ENCODE measurements at places on chromosomes 3 and 15.

GRCh38 chr3:14689247-14689980, 14.5 kb downstream of the C3orf20 start:
- DNase-seq: no peak

- peak; percentile 43 for DNase-seq
Observed at GRCh38 chr15:64842096-64842939, 603 bp downstream of the PLEKHO2 start.

- DNase-seq: no peak
Observed at GRCh38 chr3:58494107-58494506, 2.2 kb downstream of the KCTD6 start.

- no peak for DNase-seq
Observed at GRCh38 chr3:168524129-168524528, 428.4 kb upstream of the GOLIM4 start.

- DNase-seq: peak; percentile 83
Observed at GRCh38 chr3:25895443-25895842, 105.6 kb downstream of the OXSM start.

GRCh38 chr3:34947834-34948233, 691.5 kb upstream of the ARPP21 start:
- peak; percentile 94 for DNase-seq

DNA sequence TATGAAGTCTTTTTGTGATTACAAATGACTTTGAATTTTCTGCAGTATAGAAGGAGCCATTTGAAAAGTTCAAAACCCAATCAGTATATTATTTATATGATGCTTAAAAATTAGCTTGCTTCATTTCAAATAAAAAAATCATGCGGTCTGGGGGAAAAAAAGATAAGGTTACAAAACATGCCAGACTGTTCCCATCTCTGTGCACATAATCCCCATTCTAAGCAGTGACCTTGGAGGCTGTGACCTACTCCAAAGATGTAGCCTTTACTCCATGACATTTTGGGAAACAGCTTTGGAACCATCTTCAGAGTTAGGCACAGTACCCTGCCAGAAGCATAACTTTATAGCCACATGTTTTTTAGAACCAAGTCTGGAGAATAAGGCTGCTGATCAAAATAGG, 447.7 kb upstream of the WNT5A start:
- no peak for DNase-seq

GRCh38 chr3:190375671-190376070, 12.3 kb upstream of the CLDN16 start:
- no peak for DNase-seq

GRCh38 chr15:45149060-45149459, 19.3 kb downstream of the DUOX1 start:
- no peak for DNase-seq

DNA sequence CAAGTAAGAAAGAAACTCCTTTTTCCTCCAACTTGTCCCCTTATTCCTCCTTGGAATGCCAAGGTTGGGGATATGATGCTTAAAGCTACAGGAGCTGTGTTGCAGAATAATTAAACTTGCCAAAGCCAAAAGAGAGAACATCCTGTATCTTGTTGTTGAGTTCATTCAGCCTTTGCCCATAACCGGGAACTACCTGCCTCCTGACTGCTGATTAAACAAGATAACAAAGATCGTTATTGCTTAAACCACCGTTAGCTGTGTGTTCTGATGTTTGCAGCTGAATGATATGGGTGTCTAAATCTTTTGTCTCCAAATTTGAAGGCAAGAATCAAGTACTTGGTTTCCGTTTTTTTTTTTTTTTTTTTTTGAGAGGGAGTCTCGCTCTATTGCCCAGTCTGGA, 61.5 kb downstream of the DPPA2 start:
- no peak for DNase-seq

DNA sequence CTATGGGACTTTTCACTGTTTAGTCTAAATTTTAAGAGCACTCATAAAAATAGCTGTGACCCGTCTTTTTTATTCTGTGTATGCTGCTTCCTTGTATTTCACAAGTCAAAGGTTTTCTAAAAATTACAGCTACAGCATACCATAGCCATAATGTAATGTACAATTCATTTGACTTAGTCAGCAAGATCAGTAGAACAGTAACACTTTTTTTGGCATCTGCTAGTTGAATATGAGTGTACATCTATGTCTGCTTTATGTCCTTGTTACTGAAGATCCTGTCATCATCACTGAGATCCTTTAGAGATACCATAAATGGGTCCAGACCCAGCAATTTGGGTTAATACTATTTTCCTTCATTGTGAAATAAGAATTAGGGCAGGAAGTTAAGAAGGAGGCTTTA, 42.2 kb downstream of the CMSS1 start:
- DNase-seq: peak; percentile 99

- DNase-seq: peak; percentile 69
Observed at GRCh38 chr15:69474291-69474690, 21.7 kb downstream of the RPLP1 start.

DNA sequence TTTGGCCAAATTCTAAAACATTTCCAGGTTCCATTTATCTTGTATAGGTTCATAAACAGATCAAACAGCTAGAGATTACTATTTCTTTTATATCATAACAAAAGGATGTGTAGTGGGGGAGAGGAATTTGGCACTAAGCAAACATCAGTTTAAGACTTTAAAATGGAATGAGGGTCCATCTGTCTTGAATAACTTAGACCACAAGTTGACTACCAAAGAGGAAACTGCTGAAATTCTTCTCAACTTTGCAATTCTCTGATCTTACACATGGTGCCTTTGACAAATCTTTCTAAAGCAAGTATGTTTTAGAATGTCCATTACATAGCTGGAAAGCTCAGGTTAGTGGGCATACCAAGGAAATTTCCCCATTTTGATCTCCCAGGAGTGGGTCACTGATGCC, 140.5 kb upstream of the ADAMTS9 start:
- peak; percentile 60 for DNase-seq

GRCh38 chr15:75759416-75760130, 46.9 kb upstream of the CSPG4 start:
- DNase-seq: peak; percentile 6

DNA sequence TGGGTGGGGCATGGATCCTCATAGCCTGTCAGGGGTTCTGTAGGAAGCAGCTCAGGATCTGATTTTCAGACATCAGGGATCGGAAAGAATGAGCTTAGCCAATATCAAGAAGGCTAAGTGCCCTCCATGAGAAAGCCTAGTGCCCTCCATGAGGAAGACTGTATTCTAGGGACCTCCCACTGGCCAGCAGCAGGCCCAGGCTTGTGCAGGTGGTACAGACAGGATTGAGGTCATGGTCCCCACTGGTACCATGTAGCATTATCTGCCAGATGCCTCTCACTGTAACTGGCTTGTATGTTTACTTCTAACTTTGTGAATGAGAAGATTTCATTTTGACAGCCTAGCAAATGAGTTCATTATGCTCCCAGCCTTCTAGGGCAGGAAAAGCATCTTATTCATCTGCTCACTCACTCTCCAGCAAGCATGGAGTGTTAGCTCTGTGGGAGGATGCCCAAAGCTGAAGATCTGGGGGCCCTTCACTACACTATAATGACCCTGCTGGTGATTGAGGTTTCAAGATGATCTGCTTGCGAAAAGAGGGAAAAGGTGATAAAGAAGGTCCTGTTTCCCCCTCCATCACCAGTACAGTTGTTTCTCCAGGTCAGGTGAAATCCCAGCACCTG, 7.5 kb downstream of the EPHB1 start:
- DNase-seq: no peak

DNA sequence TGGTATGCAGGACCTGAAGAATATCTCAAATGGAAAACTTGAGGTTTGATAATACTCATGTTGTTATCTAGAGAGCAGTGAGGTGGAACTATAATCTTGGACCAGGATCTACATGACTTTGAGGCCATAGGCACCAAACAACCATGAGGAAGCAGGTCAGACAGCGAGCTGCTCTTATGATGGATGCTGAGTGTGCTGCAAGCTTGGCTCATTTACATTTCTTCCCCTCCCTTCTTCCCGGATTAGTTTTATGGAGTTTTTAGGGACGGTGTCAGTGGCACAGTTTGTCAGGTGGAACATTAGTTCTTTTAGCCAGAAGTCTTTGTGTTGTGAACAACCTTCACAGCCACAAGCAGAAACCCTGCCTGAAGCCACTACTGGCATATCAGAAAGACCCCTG, 8.0 kb upstream of the MYZAP start:
- DNase-seq: no peak

GRCh38 chr3:107870943-107871638, 219.7 kb downstream of the CD47 start:
- DNase-seq: no peak

- DNase-seq: no peak
Observed at GRCh38 chr15:101326026-101326315, 30.9 kb upstream of the SNRPA1 start.

DNA sequence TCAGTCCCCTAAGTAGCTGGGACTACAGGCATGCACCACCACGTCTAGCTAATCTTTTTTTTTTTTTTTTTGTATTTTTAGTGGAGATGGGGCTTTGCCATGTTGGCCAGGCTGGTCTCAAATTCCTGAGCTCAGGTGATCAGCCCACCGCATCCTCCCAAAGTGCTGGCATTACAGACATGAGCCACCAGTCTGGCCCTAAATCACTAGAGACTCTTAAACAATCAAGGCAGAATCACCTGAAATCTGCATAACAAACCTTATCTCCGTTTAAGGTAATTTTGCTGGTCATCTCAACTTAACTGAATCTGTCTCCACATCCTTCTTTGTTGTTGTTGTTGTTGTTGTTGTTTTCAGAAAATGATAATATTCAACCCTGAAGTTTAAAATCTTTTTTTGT, 5.6 kb upstream of the TRMT10C start:
- no peak for DNase-seq

DNA sequence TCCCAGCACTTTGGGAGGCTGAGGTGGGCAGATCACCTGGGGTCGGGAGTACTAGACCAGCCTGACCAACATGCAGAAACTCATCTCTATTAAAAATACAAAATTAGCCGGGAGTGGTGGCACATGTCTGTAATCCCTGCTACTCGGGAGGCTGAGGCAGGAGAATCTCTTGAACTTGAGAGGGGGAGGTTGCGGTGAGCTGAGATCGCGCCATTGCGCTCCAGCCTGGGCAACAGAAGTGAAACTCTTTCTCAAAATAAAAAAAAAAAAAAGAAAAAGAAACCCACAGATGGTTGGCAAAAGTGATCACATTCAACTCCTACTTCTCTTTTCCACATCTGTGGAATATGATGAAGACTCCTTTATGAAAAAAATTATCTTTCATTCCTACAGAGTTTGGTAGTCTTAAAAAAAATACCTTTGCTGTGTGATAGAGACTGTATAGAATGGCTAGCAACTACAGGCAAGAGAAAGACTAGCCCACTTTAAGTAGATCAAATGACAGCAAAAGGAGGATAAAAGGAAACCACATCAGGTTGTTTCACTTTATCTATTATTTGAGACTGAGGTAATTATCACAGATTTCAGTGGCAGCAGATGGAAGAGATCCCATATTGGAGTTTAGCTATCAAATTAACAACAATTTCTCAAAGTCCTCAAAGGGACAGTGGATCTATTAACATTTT, 172.9 kb upstream of the TSPAN3 start:
- DNase-seq: no peak

GRCh38 chr3:67923796-67924195, 269.4 kb upstream of the SUCLG2 start:
- DNase-seq: no peak
